ENCODE measurements at places on chromosomes 3 and 15.

DNA sequence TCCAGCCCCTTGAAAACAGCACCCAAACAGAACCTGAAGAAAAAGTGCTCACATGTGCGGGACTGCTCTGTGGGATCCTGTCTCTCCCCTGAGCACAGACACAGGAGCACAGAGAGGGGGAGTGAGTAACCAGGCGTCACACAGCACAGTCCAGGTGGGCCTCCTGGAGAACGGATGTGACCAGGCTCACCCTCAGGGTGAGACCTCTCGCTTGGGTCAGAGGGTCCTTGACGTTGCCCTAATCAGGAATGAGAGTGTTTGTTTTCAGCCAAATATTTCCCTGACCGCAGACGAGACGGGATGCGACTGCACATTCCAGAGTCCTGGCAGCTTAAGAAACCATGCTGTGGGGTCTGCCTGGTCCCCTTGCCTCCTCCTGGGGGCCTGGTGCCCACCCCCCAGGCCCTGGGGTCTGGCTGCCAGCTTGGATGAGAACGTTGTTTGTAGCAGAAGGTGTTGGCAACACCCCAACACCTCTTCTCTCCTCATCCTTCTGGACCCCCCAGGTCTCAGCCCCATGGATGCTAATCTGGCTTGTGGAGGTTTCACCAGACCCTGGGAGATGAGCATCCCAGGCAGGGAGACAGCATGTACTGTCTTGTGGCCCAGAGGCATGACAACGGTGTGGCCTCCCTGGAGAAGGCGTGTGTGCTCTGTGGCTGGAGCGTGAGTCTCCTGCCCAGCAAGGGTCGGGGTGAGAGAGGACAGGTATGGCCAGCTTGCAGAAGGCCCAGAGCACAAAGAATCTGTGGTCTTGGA, 42.1 kb upstream of the SLC6A6 start:
- DNase-seq: no peak

GRCh38 chr3:123880998-123881561, 3.1 kb downstream of the MYLK start:
- peak; percentile 70 for DNase-seq

GRCh38 chr15:34795267-34796081, at the start of gene ACTC1:
Gene ACTC1 (minus strand): TSS chr15:34795549. CDS start chr15:34794808, 741 bp downstream.
- peak; percentile 52 for DNase-seq

- DNase-seq: no peak
Observed at GRCh38 chr3:180911876-180912303, 580 bp upstream of the FXR1 start.

DNA sequence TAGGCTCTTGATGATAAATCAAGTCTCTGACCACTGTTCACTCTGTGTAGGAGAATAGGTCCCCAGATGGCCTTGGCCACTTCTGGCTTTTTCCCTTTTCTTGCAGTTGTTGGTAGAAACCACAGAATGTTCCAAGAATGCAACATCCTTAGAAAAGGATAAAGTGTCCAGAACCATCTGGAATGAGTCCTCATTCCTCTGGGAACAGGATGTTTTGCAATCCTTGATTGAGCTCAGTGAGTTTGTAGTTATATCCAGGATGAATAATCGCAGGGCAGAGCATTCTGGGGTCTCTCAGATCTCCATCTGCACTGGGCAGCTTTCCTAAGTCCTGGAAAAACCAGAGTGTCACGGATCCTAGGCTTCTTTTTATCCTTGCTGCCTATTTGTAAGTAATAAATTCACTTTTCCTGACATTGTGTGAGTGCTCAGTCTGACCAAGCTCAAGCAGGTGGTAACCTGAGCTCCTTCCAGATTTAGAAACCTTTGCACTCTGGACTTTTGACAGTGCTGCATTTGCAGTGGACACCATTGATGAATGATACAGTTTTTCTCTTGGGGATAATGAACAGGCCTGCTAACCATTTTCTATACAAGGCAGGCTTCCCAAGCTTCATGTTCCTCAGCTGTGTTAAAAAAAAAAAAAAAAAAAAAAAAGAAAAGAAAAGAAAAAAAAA, 1028.6 kb downstream of the OTOL1 start:
- peak; percentile 87 for DNase-seq
